ENCODE measurements at places on chromosomes 6 and 20.

DNA sequence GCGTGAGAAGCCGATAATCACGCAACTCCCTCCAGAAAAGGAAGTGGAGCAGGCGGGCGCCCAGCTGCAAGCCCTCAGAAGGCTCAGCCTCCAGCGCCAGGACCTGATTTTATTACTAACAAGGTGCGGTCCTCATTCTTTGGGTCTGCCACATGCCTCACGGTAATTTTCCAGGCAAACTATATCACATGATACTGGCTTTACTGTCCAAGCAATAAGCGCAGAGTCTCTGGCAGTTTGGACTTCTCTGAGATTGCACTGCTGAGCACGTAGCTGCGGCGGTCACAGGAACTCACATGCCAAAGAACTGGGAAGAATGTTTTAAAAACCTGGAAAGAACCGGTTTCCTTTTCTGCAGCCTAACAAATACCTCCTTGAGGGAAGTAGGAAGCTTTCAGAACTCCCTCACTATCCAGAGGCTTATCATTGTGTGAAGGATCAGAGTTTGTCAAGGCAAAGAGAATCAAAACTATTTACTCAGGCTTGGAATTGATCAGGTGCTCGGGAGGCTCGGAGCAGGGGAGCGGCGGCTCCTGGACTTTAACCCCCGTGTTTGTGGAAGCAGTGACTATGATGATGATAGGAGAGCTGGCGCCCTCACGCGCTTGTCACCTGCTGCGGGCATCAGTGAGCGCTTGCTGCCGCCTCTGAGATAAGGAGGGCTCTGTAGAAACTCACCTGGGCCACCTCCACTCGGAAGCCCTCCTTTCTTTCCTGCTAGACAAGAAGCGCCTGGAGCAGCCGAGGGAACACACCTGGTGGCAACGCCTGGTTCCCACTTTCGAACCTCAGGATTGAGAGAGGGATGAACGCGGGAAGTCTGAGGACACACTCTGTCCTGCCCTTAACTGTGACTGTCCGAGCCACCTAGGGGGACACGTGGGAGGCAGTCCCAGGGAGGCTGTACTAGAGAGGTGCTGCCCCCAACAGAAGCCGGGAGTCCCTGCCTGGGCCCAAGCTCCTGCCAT is 27.2 kb upstream of the SYNJ2 start:
- no peak for DNase-seq

GRCh38 chr6:166615059-166615770 is 11.8 kb downstream of the RPS6KA2 start:
- DNase-seq, result no peak

DNA sequence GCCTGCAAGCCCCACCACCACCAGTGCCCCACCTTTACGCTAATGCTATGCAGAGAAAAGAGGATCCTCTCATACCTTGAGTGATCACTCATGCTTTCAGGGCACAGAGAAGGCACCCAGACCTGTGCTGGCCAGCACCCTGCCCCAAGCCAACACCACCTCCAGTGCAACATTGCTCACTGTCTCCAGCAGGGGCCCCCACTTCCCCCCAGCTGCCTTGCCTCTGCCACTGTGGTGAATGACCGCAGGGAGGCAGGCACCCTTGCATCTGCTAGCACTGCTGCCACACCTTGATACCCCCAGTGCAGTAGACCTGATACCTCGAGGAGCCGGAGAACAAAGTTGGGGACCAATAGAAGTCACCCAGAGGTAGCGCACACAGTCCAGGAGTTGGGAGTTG is 139.2 kb upstream of the PLN start:
- DNase-seq, result no peak

GRCh38 chr6:116764961-116765841 is at the start of gene FAM162B:
TSS of gene FAM162B (minus strand) at chr6:116765719. CDS start at chr6:116765576, 143 bp downstream.
- no peak for DNase-seq

DNA sequence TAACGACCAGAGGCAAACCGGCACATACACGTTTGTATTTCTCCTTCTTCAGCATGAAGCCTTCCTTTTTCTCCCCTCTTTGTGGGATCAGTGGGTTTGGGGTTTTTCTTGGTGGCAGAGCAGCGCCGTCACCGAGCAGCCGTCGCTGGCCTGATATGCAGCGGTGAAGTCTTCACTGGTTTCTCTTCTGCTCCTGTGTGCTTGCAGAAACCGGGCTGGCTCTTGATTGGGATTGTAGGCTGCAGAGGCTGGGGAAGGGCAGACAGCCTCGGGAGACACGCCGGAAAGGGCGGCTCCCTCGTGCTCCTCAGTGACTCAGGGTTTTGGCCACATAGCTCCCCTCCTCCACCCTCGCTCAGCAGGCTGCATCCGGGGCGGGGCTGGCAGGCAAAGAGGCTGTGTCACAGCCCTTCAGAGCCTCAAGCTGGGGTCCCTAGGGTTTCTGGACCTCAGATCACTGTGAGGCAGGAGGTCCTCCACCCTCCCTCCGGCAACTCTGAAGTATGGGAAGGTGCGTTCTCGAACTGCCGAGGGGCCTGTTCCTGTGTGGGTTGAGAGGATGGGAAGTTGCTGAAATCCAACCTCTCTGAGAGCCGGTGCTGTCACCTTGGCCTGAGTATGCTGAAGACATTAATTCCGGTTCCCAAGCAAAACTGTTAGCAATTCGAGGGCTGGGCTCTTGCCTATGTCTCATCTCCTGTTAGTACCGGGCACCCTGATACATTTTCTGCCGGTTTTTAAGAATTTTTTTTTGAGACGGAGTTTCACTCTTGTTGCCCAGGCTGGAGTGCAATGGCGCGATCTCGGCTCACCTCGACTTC is 24.2 kb downstream of the NQO2 start:
- DNase-seq, result peak; percentile 85

- no peak for DNase-seq
These were observed 5.5 kb downstream of the BMP7 start for GRCh38 chr20:57260934-57261333.

GRCh38 chr20:61776491-61777075 is 289.1 kb downstream of the TAF4 start:
- DNase-seq, result no peak

GRCh38 chr6:156423075-156423474 is 354.1 kb upstream of the ARID1B start:
- no peak for DNase-seq

GRCh38 chr6:75483136-75483952 is 10.3 kb downstream of the FILIP1 start:
- no peak for DNase-seq

DNA sequence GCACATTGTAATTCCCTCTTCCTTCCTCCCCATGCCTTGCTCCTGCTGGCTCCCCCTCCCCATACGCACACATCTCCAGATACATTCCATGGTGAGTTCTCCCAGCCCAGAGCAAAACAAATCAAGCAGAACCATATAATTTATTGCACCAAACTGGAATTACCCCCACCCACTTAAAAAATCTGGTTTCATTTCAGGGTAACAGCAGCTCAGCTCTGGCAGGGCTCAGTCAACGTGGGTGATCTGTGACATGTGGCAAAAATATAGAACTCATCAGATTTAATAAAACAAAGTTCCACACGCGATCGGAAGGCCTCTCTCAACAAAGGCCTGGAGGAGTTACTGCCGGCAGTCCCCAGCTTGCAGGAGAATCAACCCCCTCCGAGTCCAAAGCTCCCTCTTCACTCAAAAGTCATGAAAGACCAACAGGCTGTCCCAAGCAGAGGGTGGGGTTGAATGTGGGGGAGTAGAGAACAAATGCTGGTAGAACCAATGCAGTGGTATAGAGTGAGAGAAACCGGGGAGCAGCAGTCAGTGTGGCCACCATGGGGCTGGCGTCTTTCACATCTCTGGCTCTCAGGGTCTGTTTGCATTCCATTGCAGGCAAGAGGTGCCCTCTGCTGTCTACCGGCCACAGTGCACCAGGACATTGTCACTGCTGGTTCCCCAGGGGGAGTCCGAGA is 323.3 kb upstream of the NT5E start:
- no peak for DNase-seq

DNA sequence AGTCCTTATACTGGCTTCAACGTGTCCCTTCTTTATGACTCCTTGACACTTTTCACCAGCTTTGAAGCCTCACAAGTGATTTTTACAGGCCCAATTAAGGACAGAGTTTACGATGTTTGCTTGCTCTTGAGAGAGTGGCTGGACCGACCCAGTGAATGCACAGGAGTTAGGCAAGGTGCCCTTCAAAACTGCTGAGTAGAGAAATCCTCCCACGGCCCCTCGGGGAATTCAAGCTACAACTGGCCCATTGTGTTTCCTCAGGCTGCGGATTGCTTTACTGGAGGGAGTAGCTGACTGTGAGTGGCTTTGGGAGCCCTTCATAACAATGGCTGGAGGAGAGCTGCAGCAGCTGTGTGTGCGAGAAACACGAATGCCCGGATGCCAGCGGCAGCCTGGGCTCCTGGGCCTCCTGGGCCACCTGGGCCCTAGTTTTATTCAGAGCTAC is 50.0 kb downstream of the SGK1 start:
- no peak for DNase-seq

DNA sequence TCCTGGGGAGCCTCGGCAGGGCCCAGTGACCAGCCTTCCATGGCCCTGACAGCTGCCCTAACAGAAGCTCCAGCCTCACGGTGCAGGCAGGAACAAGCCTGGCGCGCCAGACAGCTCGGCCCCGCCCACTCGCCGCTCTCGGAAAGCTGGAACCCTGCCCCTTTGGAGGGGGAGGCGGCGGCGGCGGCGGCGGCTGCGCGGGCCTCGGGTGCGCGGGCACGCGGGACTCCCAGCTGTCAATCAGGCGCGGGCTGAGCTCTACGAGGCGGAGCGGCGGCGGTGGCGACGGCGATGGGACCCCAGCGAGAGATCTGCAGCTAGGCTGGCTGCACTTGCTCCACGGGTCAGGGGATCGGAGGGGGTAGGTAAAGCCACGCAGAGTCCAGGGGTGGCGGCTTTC is at the start of gene NRSN1:
Gene NRSN1, plus strand, starts transcription at position 236 of the 400 bp plus-strand sequence. CDS start 8,113 bp downstream, outside the sequence.
- DNase-seq, result no peak

GRCh38 chr6:54308289-54308985 is at the start of gene TINAG:
TSS of gene TINAG (plus strand) at chr6:54308441. CDS start at chr6:54308551, 110 bp downstream.
- DNase-seq, result no peak

DNA sequence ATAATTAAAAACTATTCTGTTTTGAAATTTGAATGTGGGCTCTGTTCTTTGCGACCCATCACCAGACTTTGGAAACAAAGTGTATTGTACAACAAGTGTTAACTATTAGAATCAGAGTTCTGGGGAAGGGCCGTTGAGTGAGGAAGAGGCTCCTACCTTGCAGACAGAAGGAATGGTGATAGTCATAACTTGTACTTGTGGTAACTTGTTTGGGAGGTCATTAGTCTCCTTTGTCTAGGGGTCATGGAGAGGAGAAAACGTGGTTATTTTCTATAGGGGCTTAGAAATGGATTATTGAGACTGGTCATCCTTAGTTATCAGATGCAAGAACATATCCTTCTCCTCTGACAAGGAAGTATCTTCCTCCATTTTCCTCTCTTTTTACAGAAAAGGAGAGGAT is 174.8 kb downstream of the BMP2 start:
- DNase-seq, result no peak

- DNase-seq, result no peak
These were observed 152.4 kb upstream of the QKI start for GRCh38 chr6:163262080-163262479.

GRCh38 chr6:3438190-3439167 is 18.4 kb downstream of the SLC22A23 start:
- DNase-seq, result no peak

DNA sequence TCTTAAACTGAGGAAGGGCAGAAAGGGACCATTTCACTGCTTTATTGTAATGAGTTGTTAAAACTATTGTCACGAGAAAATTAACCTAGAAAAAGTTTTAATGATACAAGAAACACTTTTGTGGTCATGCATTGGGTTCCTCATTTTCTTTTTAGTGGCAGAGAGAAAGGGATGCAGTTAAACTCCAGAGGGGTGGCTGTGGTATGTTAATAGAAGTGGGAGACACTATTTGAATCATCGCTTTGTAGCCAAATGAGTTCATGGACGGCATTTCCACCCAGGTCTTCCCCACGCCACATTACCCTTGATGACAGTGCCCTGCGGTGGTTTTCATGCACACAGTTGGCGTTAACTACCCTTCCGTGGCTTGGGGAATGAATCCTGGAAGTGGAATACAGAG is 235.6 kb downstream of the PLCB1 start:
- no peak for DNase-seq

- no peak for DNase-seq
These were observed 93.3 kb upstream of the SIRPA start for GRCh38 chr20:1801929-1802306.

GRCh38 chr6:102619585-102619984 is 1226.1 kb downstream of the GRIK2 start:
- no peak for DNase-seq

DNA sequence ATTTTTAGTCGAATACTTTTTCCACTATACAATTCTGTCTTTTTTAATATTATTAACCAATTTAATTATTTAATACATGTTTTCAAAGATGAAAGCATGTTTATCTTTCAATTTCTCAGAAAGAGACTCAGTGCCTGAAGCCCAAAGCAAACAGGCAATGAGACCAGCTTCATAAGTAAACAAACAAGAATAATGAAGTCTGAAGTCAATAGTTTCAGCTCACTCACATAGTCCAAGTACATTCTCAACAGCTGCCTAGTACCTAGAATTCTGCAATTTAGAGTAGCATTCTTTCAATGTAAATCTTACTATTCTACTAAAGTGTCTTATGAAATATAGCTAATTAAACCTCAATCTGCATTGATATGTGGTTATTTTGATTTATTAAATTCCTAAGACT is 626.5 kb upstream of the NRSN1 start:
- DNase-seq, result no peak

- DNase-seq, result no peak
These were observed at the start of gene GDAP1L1 for GRCh38 chr20:44247131-44247571. TSS of gene GDAP1L1 (plus strand) at chr20:44247308. CDS start at chr20:44247335, 27 bp downstream.

- no peak for DNase-seq
These were observed 58.8 kb upstream of the KHDRBS2 start for GRCh38 chr6:62344850-62345249.

DNA sequence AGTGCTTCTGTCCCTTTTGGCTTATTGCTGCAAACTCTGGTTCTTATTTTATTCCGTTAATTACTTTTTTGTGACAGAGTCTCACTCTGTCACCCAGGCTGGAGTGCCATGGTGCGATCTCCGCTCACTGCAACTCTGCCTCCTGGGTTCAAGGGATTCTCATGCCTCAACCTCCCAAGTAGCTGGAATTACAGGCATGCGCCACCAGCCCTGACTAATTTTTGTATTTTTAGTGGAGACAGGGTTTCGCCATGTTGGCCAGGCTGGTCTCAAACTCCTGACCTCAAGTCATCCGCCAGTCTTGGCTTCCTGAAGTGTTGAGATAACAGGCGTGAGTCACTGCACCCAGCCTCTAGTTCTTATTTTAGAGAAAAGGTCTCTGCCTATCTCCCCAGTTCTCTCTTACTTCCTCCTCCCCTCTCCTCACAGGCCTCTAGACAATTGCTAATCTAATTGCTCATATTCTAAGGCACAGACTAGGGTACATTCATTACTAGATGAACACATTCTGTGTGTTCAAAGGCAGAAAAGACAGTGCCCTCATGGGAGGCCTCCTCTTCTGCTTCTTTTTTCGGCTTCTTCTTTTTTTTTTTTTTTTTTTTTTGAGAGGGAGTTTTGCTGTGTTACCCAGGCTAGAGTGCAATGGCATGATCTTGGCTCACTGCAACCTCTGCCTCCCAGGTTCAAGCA is 27.0 kb downstream of the EDEM2 start:
- DNase-seq, result no peak

Measured in activated CD8-positive, alpha-beta memory T cell treated with anti-CD3 and anti-CD28 coated beads for 4 hours (primary cell).